Activated naive CD4-positive, alpha-beta T cell (primary cell): ENCODE measurements at places on chromosomes 6 and 20.

- DNase-seq, result no peak
Observed at GRCh38 chr6:130882370-130882769, 55.2 kb downstream of the SMLR1 start.

DNA sequence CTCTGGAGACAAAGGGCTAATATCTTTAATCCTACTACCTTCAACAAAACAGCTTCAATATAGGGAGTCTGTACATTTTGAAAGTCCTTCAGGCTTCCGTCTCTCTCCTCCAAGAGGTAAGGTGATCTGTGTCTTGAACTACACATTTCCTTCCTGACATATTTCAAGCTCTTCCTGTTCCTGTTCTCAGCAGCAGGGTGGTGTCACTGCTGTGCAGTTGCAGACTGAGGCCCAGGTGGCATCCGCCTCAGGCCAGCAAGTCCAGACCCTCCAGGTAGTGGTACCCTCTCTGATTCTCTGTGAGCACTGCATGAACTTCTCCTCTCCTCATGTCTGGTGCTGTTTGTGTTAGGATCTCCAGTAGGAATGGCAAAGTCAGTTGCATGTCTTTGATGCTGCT, 7.8 kb downstream of the NFYA start:
- no peak for DNase-seq

DNA sequence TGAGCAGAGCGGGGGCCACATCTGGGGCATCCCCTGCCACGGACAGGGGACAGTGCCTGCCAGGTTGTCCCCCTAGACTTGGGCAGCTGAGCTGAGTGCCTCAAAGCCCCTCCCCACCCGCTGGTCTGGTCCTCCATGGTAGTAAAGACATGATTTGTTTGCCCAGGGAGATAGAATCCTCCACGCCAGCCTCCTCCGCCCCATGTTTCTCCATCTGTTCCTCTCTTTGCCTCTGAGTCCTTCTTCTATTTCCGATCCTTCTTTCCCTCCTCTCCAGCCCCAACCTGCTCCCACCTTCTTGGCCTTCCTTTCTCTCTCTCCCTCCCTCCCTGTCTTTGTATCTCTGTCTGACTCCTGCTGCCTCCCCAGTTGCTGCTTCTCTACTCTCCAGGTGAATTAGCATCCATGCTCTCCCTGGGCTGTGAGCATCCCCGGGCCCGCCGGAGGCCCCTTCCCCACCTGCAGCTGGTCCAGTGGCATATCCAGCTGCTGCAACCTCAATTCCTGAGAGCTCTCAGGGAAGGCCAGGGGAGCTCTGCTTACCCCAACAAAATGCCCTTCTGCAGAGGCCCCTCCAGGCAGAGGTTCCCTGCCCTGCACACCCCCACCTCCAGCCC, 45.8 kb downstream of the CPNE5 start:
- no peak for DNase-seq

- DNase-seq, result no peak
Observed at GRCh38 chr6:5012519-5012918, 8.7 kb upstream of the RPP40 start.

DNA sequence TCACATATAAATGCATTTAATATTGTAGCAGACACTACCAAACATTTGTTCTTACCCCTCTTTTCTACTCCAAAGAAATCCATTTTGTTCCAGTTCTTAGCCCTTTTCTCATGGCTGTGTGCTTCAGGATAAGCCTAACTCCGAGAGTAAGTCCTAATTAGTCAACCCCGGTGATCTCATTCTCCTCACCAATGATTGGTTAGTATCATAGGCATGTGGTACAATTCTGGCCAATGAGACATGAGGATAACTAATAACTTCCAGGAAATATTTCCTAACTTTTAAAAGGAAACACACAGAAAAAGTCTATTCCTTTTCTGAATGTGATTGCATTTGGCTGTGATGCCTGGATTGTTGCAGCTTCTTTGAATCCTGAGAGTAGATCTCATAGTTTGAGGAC, 116.0 kb downstream of the GPR63 start:
- DNase-seq, result no peak

GRCh38 chr20:47125758-47126591, 230.5 kb downstream of the ZMYND8 start:
- no peak for DNase-seq

DNA sequence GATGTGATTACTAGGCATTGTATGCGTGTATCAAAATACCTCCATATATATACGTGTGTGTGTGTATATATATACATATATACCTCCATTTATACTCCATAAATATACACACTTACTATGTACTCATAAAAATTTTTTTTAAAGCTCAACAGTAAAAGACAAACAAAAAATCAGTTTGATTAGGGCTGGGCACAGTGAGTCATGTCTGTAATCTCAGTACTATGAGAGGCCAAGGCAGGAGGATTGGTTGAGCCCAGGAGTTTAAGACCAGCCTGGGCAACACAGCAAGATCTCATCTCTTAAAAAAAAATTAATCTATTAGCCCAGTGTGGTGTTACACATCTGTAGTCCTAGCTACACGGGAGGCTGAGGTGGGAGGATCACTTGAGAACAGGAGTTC, 24.6 kb downstream of the PDSS2 start:
- DNase-seq, result no peak

DNA sequence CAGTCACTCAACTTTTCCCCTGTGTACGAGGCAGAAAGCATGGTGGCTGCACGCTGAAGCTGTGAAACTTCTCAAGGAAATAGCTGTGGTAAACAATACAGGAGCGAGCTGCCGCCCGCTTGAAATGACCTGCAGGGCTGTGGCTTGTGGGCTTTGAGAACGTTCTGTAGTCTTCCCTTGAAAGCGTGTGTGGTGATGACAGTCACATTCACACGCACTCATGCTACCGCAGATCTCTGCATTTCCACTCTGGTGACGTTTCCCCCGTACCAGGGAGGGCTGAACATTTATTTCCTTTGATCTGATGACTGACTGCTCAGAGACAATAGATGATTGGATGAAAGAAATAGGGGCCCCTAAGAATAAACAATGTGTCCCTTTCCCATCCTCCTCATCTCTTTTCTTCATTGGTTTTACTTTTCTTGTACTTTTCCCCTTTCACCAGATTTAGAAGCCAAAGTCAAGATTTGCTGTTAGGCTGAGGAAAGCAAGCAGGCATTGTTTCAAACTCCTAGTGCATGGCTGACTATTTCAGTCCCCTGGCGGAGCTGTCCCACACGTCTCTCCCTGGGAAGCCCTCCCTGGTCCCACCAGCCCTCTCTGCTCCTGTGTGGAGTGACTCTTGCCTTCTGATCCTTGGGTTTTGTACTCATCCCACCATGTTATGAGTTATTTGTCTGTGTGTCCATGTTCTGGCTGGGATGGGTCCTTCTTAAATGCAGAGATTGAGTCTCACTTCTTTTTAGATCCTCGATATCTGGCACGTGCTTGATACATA, 3.9 kb downstream of the SYTL3 start:
- DNase-seq, result peak; percentile 54

GRCh38 chr6:40325041-40325440, 262.1 kb downstream of the LRFN2 start:
- DNase-seq, result no peak
